T-helper 2 cell treated with Interferon-gamma antibody and Interleukin-4, amounts not matched to agents 5 μg/mL and 100 μg/mL, for 36 hours (primary cell): ENCODE measurements at places on chromosomes 1 and 21.
A peak's percentile ranks its signal among the peaks of the same experiment; 100 is the strongest.

DNA sequence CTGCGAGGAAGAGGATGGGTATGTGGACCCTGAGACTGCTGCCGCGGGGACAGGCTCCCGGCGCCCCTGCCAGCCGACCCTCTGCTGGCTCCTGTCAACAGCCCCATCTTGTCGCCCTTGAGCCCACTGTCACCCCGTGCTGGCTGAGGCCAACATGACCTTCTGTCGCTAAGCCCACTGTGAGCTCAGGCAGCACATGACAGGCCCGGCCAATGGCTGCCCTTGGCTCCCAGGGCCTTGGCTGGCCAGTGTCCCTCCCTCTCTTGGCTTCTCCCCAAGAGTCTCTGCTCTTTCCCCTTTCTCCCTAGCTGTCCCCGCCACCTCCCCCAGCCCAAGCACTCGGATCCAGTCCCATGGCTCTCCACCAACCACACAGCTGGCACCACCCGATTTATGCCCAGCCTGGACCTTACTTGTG lies 3.5 kb downstream of the PEX10 start:
- H3K4me3 ChIP-seq = no peak overlapping the region
- H3K4me1 ChIP-seq = peaks cover 2% of the 10 kb centered on the region
- peaks cover 5% of the 10 kb centered on the region for H3K36me3 ChIP-seq
- H3K27me3 ChIP-seq = no peaks in the 10 kb centered on the region

- no peaks in the 10 kb centered on the region for H3K36me3 ChIP-seq
- peaks cover 6% of the 10 kb centered on the region for H3K27me3 ChIP-seq
- no peak overlapping the region for H3K27ac ChIP-seq
- H3K4me3 ChIP-seq = no peak overlapping the region
Observed at GRCh38 chr1:230794431-230794830, 47.2 kb downstream of the CAPN9 start.

DNA sequence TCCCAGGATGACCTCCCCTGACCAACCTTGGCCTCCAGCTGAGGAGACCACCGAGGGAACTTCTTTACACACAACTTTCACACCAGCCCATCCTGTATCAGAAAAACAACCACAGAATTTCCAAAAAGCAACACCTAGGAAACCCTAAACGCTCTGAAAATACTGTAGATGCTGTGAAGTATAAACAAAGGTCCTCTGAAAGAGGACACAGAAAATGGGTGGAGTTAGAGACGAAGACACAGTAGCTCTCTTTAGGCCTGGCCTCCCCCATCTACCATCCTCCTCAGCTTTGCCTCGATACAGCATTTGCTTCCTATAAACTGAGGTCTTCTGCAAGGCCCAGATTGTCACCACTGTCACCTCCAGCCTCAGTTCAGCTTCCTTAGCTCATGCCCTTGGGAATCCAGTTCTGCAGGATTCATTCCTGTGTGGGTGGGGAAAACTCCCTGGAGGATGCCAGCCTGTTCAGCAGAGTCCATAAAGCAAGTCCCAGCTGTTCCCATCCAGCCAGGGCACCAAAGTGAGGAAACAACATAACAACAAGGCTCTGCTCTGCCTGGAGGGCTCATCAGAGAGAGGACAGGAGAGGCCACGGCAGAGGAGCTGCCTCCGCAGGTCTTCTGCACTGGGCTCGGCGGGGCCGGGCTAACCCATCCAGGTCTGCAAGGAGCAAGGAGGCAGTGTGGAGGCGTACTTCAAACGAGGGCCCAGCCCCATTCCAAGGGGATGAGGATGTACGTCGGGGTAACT lies 15.0 kb downstream of the PIK3C2B start:
- peaks cover 9% of the 10 kb centered on the region for H3K4me1 ChIP-seq
- no peaks in the 10 kb centered on the region for H3K27me3 ChIP-seq
- H3K27ac ChIP-seq = peak overlapping the region; percentile 4
- no peaks in the 10 kb centered on the region for H3K36me3 ChIP-seq

GRCh38 chr1:206898915-206899431 lies 1.7 kb downstream of the IL24 start:
- no peak overlapping the region for H3K27ac ChIP-seq
- no peak for DNase-seq
- peaks cover 13% of the 10 kb centered on the region for H3K36me3 ChIP-seq
- H3K4me1 ChIP-seq = peaks cover 20% of the 10 kb centered on the region
- no peak overlapping the region for H3K4me3 ChIP-seq
- H3K27me3 ChIP-seq = no peaks in the 10 kb centered on the region

- H3K36me3 ChIP-seq = no peaks in the 10 kb centered on the region
- H3K4me3 ChIP-seq = no peak overlapping the region
- no peak for DNase-seq
- peaks cover 8% of the 10 kb centered on the region for H3K27me3 ChIP-seq
Observed at GRCh38 chr1:29505532-29506220, 269.4 kb downstream of the PTPRU start.

GRCh38 chr1:153613406-153613805 lies 469 bp upstream of the S100A16 start:
- no peak for DNase-seq
- H3K36me3 ChIP-seq = no peaks in the 10 kb centered on the region
- no peaks in the 10 kb centered on the region for H3K27me3 ChIP-seq
- H3K4me3 ChIP-seq = no peak overlapping the region
- H3K4me1 ChIP-seq = peaks cover 7% of the 10 kb centered on the region
- no peak overlapping the region for H3K27ac ChIP-seq

DNA sequence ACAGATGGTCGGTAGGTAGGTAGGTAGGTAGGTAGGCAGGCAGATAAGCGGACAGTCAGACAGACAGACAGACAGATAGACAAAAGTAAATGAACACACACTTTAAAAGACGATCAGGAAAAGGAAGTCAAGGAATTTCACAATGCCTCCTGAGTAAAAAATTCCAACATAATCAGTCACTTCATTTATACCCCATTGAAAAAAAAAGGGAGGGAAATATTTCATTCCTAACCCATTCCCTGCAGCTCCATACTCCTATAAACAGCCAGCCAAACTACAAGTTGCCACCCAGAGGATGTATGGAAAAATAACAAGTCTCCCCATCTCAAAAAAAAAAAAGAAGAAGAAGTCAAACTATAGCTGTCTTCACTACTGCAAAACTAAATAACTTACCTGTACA lies 43.4 kb downstream of the ZZZ3 start:
- peaks cover 25% of the 10 kb centered on the region for H3K36me3 ChIP-seq
- no peak overlapping the region for H3K27ac ChIP-seq
- no peak for DNase-seq
- no peaks in the 10 kb centered on the region for H3K27me3 ChIP-seq

DNA sequence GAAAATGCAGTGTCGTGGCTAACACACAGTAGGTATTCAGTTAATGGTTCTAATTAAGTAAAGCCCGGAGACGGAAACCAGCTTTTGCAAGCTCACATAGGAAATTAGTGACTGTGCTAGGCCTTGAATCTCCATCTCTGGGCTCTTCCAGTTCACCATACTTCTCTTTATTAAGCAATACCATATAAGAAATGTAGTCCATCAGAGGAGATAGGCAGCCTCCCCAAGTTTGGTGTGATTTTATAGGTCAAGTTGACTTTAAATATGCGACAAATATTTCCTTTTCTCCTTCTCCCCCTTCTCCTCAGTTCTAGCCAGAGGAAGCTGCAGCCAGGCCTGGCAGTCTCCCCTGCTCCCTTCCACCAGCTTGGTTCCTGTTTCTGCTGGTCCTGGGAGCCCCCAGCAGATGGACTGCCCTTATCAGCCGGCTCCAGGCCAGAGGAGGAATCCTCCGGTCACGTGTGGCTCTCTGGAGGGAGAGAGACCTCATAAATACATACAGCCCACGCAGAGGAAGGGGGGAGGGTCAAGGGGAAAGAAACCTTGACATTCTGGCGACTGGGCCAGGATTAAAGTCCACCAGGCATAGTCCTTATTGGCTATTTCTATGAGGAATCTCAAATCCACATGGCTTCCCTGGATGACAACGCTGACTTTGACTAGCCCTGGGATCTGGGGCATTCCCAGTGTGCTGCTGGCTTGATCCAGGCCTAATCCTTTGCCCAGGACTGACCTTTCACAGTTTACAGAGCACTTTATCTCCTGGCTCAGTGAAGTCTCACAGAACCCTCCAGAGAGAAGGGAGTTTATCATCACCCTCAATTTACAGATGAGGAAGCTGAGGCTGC lies 115.1 kb upstream of the JUN start:
- H3K4me1 ChIP-seq = peaks cover 30% of the 10 kb centered on the region
- H3K27me3 ChIP-seq = no peaks in the 10 kb centered on the region
- no peaks in the 10 kb centered on the region for H3K36me3 ChIP-seq
- no peak overlapping the region for H3K4me3 ChIP-seq
- no peak overlapping the region for H3K27ac ChIP-seq

GRCh38 chr1:236143104-236143948 lies 987 bp downstream of the GPR137B start:
- peak overlapping the region; percentile 7 for H3K27ac ChIP-seq
- peak overlapping the region; percentile 93 for H3K4me3 ChIP-seq
- DNase-seq = peak; percentile 45
- H3K36me3 ChIP-seq = no peaks in the 10 kb centered on the region

- no peaks in the 10 kb centered on the region for H3K4me1 ChIP-seq
- no peak for DNase-seq
- H3K4me3 ChIP-seq = no peak overlapping the region
- H3K27ac ChIP-seq = no peak overlapping the region
Observed at GRCh38 chr1:72288886-72289285, 6.5 kb upstream of the NEGR1 start.

DNA sequence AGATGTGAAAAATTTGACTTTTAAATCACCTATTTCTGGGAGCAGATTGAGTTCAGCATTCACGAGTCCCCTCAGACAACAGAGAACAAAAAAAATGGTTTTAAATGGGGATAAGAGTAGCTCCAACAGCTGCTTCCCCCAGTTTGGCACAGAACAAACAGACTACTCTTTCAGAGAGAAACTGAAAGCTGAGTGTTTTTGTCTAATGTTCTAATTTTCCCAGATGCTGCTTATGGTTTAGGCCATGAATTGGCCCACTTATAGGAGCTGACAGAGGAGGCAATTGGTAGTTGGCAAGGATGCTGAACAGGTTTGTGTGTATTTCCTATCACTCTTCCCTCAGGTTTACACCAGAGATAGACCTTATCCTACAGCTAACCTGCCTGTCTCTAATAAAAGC lies 1637.4 kb upstream of the PRMT6 start:
- no peak overlapping the region for H3K27ac ChIP-seq
- H3K27me3 ChIP-seq = no peaks in the 10 kb centered on the region
- H3K4me1 ChIP-seq = no peaks in the 10 kb centered on the region
- H3K4me3 ChIP-seq = no peak overlapping the region
- no peak for DNase-seq
- H3K36me3 ChIP-seq = no peaks in the 10 kb centered on the region

DNA sequence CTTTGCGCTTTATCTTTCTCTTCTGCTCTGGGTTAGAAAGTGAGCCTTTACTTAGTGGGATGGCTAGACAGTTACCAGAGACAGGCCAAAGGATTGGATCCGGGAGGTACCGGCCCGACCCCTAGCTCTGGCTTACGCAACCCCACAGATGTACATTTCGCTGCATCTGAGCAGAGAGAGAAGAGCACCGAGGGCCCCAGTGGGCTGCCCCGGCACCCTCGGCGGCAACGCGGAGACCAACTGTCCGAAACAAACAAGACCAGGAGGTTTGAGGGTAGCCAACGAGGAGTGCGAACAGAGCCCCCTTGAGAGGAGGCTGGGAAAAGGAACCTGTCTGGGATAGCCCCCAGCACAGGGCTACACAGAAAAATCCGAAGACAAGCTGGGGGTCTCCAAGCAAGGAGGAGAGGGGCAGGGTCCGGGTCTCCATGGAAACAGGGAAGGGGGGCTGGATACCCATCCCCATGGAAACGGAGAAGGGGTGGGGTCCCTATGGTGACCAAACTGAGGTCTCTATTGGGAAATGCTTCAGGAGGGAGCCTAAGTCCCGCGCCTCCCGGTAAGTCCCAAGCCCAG lies 373 bp downstream of the MTF1 start:
- H3K36me3 ChIP-seq = peaks cover 21% of the 10 kb centered on the region
- H3K4me1 ChIP-seq = peaks cover 28% of the 10 kb centered on the region
- no peaks in the 10 kb centered on the region for H3K27me3 ChIP-seq
- no peak for DNase-seq
- H3K27ac ChIP-seq = peak overlapping the region; percentile 95

DNA sequence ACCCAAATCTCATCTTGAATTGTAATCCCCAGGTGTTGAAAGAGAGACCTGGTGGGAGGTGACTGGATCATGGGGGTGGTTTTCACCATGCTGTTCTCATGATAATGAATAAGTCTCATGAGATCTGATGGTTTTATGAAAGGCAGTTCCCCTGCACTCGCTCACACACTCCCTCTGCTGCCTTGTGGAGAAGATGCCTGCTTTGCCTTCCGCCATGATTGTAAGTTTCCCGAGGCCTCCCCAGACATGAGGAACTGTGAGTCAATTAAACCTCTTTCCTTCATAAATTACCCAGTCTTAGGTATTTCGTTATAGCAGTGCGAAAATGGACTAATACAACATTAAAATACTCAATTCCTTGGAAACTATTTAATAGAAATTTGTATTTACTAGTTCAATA lies 99.2 kb downstream of the PROX1 start:
- no peak overlapping the region for H3K4me3 ChIP-seq
- H3K4me1 ChIP-seq = no peaks in the 10 kb centered on the region
- DNase-seq = no peak
- H3K27ac ChIP-seq = no peak overlapping the region

- H3K4me3 ChIP-seq = no peak overlapping the region
- no peak for DNase-seq
- no peak overlapping the region for H3K27ac ChIP-seq
- H3K4me1 ChIP-seq = peaks cover 19% of the 10 kb centered on the region
Observed at GRCh38 chr1:153342178-153342577, 6.5 kb downstream of the PGLYRP4 start.

- H3K36me3 ChIP-seq = no peaks in the 10 kb centered on the region
- peaks cover 4% of the 10 kb centered on the region for H3K4me1 ChIP-seq
- H3K27ac ChIP-seq = no peak overlapping the region
- no peaks in the 10 kb centered on the region for H3K27me3 ChIP-seq
- DNase-seq = no peak
- no peak overlapping the region for H3K4me3 ChIP-seq
Observed at GRCh38 chr1:205962821-205963221, 19.6 kb upstream of the SLC26A9 start.

DNA sequence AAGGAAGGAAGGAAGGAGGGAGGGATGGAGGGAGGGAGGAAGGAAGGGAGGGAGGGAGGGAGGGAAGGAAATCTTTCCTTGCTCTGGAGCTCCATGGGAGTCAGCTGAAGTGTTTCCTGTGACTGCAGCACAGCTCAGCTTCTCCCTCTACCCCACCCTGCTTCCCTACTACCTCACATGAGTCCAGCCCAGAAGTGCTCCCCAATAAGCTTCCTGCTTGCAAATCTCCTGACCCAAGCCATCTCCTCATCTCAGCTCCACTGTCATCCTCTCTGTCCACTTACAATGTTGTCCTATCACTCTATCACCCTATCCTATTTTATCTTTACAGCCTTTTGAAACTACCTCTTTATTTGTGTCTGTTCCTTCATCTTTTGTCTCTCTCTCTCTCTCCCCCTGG lies 52.9 kb upstream of the SSBP3 start:
- H3K27me3 ChIP-seq = no peaks in the 10 kb centered on the region
- H3K36me3 ChIP-seq = no peaks in the 10 kb centered on the region
- H3K4me1 ChIP-seq = peaks cover 15% of the 10 kb centered on the region
- H3K4me3 ChIP-seq = no peak overlapping the region
- no peak overlapping the region for H3K27ac ChIP-seq

GRCh38 chr21:42393443-42393950 lies 2.4 kb downstream of the TMPRSS3 start:
- H3K27ac ChIP-seq = peak overlapping the region; percentile 74
- peak overlapping the region; percentile 49 for H3K4me3 ChIP-seq
- peaks cover 4% of the 10 kb centered on the region for H3K36me3 ChIP-seq
